ENCODE measurements at places on chromosomes 12 and 14.

- DNase-seq, result no peak
Measured at GRCh38 chr12:11545484-11546330, 103.8 kb upstream of the ETV6 start.

- no peak for DNase-seq
Measured at GRCh38 chr12:114320101-114320500, 85.8 kb downstream of the TBX5 start.

GRCh38 chr14:33642080-33642479 lies 308.8 kb downstream of the EGLN3 start:
- DNase-seq, result no peak

- DNase-seq, result no peak
Measured at GRCh38 chr12:65537978-65538377, 259.5 kb downstream of the MSRB3 start.

DNA sequence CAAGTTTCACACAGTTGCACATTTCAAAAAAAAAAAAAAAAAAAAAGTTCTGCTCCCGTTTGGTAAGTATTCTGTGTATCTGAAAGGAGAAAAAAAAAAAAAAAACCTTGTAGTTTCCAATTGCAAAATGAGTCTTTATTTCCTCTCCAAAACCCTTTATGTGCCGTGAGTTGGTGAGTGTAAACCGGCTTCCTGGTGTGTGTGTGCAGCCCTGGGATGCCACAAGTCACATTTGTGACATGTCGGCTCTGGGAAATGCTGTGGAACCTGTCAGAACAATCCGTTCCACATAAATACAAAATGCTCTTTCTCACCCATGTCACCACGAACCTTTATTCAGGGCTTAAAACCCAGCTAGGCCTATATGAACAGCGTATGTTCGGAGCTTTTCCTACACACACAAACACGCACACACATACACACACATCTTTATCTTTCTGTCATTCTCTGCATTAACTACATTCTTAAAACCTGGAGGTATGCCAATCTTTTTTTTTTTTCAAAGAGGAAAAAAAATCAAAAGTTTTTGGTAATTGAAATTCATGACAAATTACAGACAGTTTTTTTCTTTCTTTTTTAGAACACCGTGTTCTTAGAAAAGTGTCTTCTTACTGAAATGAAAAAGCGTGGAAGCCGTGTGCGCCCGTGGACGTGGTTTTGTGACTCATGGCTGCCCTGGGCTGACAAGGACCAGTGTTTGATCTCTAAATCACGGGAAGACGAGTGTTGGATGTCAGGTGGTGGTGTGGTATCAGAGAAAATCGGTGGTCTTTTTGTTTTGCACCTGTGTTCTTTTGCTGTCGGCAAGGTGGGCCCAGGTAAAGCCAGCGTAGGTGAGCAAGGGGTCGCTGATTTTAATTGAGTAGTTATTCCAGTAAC lies 612.0 kb downstream of the VRK1 start:
- DNase-seq, result no peak

DNA sequence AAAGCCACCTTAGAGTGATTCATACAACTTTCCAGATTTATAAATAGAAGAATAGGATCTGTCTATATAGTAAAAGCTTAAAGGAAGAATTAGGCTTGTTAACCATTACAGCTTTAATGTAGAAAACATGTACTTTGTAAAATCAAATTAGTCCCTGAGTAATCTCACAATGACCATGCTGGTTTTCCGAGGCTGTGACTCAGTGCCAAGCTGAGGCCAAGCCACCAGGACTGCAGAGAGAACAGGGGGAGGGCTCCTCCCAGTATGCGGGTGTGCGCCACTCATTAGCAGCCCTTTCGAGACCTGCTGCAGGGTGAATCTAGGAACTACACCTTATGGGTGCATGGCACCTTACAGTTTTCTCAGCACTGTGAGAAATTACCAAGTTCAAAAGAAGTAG lies 167.0 kb downstream of the EFCAB11 start:
- DNase-seq, result no peak

DNA sequence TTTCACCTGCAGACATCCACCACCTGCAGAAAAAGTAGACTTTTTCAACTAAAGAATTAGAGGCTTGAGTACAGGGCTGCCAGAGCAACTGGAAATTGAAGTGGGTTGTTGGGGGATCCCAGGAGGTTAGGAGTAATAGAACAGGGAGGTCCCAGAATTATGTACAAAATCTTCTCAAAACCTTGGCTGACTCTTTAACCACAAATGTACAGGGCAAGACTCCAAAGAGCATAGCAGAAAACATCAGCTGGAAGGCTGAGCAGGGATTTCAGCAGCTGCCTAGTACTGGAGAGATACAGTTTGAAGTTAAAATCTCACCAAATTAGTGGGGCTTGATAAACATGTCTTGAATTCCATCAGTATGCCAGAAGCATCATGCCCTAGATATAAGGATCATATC lies 191.6 kb downstream of the CRADD start:
- DNase-seq, result no peak

GRCh38 chr14:85468816-85469215 lies 61.1 kb upstream of the FLRT2 start:
- no peak for DNase-seq

Measured in suppressor macrophage treated with lipopolysaccharide for 4 hours (primary cell).